RWPE2 (cell line): ENCODE measurements at places on chromosomes 12 and 14.

DNA sequence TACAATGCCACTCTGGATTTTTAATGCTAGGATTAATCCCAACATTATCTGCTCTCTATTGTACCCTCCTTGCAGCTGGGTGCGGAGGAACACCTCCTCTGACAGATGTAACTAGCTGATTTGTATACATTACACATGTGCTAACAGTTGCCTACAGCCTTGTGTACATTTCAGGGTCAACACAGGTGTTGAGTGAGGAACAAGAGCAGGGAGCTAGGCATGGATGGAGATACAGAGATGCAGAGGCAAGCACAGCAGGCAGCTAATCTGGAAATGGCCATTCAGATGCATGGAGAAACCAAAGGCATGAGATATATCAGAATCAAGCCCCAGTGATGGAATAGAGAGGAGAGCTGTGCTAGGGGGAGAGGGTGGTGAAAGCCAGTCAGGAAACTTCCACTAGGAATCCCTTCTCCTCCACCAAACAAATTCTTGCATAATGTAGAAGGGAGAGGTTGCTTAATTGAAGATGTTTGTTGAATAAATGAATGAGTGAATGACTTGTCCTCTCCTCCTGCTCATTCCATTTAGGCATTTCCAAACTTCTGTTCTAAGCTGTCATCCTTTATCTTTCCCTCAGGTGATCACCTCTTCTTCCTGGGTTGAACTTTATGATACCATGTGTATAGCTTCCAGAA, 313.2 kb downstream of the ATP23 start:
- DNase-seq: no peak

- no peak for DNase-seq
Observed at GRCh38 chr12:132788375-132789098, 26.9 kb upstream of the ANKLE2 start.

- no peak for DNase-seq
Observed at GRCh38 chr14:58787592-58787991, 149.8 kb downstream of the DACT1 start.

DNA sequence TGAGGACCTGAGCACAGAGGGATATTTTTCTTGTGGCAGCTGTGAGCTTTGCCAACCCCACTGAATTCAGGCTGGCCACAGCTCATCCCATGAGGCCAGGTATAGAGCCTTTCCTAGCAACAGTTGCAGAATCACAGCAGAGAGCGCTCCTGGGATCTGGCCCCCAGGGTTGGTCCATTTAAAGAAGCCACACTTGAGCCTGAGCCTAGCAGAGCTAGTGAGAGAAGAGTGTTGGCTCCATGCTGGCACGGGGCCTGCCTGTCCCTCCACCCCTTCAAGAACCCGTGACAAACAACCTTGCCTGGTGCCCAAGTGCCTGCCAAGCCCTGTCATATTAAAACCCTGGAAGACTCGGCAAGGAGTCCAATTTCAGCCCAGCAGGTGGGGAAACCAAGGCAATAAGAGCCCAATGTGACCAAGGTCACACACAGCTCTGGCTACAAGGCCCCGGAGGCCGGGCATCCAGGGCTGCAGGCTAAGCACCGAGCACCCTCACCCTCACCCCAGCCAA, 91.6 kb downstream of the LRRC74A start:
- no peak for DNase-seq
